ENCODE measurements at places on chromosomes 2 and 18. TPM values are rescaled to one million over a fixed set of nuclear protein-coding genes. Genes with fewer than 3 reads are reported as not detected.

GRCh38 chr2:16247326-16248122 is 307.2 kb downstream of the MYCN start:
- no peak for DNase-seq

GRCh38 chr2:159617100-159617499 is 752 bp upstream of the BAZ2B start:
- DNase-seq, result peak; percentile 7

- no peak for DNase-seq
Observed at GRCh38 chr2:37798315-37799005, 126.6 kb upstream of the RMDN2 start.

GRCh38 chr2:80852808-80853139 is 548.2 kb upstream of the LRRTM1 start:
- no peak for DNase-seq

GRCh38 chr2:28054916-28055315 is 164.4 kb downstream of the BABAM2 start:
- DNase-seq, result peak; percentile 42

DNA sequence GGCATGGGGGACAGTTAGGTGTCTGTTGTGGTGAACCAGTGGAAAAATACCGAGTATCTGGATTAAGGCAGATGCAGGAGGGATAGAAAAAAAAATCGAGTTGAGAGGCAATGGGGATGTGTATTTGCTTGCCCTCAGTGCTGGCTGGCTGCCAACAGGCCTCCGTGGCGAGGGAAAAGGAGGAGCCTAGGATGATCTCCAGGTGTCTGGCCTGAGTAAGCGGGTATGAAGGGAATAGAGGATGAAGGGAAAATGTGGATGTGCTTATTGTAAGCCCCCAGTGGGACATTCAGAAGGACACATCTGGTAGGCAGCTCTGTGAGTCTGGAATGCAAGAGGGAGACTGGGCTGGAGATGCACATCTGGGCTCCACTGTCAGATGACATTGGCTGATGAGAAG is 22.8 kb downstream of the KCNS3 start:
- DNase-seq, result no peak

DNA sequence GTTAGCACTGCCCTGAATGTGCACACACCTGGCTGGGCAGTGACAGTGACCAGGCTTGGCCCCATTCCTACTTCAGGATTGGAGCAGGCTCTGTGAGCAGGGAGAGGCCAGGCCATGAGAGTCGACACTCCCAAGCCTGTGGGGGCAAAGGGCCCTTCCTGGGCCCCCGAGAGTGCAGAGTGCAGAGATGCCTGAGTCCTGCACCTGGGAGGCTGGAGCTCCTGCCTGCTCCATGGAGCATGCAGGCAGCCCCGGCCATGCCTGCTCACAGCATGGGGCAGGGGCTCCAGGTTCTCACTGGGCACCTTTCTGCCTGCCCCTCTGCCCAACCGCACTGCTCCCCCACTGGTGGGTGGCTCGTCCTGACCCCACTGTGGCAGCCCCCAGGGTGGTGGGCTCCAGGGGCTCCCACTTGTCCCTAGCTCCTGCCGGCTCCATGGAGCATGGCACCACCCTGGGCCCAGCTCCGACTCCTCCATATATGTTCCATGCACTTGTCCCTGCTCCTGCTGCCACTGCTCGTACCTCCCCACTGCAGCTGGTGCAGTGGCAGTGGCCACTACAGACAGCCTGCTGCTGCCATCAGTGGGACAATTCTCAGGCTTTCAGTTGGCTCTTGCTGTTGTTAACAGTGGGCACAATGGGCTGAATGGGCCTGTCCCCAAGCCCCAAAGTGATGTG is 282.0 kb downstream of the RPRM start:
- DNase-seq, result no peak

GRCh38 chr2:215140166-215140707 is 1.8 kb upstream of the ABCA12 start:
- no peak for DNase-seq

STON1 gene
- total RNA-seq, result 8.1 TPM

GALR1 gene
- total RNA-seq, result not detected

MERTK gene
- 25.0 TPM for total RNA-seq

KCNE4 gene
- total RNA-seq, result 1.2 TPM

TRMT61B gene
- 14.5 TPM for total RNA-seq

Measured in dermis blood vessel endothelial cell (primary cell).